ENCODE measurements at places on chromosomes 12 and 14.

- no peak for DNase-seq
Observed at GRCh38 chr12:133156125-133156690, 25.1 kb upstream of the ZNF268 start.

DNA sequence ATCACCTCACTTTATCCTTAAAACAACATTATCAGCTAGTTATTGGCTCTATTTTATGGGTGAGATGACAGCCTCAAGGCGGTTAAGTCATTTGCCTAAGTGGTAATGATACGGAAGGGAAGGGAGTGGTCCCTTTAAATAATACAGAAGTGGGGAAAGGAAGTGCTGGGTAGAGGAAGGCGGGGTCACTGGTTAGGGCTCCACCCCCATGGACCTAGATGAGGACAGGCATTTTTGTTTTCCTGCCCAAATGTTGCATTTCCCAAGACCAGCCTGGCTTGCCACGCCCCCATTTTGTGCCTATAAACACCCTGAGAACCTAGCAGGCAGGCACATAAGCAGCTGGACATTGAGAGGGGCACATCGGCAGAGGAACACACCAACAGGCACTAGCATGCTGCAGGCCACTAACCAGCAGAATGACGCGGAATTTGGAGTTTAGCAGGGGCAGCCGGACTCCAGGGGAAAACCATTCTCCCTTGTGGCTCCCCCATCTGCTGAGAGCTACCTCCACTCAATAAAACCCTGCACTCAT lies 100.9 kb downstream of the EPS8 start:
- DNase-seq, result no peak

GRCh38 chr14:79600406-79600805 lies 610.9 kb downstream of the DIO2 start:
- no peak for DNase-seq

DNA sequence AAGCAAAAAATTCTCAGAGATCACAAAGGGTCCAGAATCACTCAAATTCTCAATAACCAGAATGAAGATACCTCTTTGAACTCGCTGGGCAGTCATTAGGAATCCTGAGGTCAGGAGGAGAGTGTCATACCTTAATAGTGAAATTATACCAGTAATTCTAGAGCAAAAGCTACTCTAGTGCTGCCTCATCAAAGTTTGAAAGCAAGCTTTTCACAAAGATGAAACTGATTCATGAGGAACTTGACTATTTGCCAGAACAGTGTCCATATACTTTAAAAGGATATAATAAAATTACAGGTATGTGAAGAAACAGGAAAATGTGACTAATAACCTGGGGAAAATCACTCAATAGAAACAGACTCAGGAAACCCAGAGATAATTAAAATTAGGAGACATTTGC lies 44.5 kb downstream of the EML5 start:
- no peak for DNase-seq

DNA sequence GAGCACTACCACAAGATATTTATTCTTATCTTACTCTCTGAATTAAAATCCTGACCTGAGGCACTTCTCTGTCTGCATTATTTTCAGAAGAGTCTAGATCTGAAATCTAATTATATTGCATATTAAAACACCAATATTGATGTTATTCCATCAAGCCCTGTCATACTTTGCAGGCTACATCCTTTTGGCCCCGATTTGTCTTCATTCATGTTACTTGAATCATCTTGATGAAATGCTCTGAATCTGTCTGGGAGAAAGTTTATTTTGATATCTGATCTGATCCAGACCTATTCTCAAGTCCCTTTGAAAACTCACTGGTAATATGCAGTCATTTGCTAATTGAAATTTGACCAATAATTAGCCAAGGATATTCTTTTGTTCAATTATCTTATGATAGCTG lies 79.9 kb downstream of the BBS10 start:
- DNase-seq, result no peak

DNA sequence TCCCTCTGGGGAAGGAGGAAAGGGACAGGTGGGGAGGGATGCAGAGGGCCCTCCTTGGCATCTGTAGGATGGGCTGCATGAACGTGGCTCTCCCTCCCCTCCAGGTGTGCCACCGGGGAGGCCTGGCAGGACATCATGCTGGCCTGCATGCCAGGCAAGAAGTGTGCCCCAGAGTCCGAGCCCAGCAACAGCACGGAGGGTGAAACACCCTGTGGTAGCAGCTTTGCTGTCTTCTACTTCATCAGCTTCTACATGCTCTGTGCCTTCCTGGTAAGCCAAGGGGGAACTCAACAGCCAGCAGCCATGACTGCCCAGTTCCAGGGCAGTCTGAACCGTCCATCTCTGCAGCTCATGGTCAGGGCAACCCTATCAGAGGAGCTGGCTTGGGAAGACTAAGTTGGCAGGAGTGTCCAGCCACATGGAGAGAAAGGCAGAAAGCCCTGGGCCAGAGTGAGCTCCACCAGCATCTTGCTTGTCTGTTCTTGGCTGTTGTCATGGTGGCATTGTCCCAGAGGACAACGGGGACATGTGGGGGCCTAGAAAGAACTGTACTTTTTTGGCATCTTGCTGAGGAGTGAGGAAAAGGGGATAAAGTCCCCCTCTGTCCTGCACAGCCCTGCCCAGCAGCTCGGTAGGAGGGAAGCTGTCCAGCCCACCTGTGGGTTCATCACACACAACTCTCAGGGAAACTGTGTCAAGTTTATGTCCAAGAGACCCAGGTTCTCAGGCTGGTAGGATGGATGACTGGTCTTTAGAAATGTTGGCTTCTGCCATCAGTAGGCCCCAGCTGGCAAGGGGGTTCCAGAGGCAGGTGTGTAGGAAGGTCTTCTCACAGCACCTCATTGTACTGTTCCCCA lies 129.8 kb upstream of the FKBP4 start:
- DNase-seq, result no peak
